ENCODE measurements at places on chromosomes 2 and 18.

DNA sequence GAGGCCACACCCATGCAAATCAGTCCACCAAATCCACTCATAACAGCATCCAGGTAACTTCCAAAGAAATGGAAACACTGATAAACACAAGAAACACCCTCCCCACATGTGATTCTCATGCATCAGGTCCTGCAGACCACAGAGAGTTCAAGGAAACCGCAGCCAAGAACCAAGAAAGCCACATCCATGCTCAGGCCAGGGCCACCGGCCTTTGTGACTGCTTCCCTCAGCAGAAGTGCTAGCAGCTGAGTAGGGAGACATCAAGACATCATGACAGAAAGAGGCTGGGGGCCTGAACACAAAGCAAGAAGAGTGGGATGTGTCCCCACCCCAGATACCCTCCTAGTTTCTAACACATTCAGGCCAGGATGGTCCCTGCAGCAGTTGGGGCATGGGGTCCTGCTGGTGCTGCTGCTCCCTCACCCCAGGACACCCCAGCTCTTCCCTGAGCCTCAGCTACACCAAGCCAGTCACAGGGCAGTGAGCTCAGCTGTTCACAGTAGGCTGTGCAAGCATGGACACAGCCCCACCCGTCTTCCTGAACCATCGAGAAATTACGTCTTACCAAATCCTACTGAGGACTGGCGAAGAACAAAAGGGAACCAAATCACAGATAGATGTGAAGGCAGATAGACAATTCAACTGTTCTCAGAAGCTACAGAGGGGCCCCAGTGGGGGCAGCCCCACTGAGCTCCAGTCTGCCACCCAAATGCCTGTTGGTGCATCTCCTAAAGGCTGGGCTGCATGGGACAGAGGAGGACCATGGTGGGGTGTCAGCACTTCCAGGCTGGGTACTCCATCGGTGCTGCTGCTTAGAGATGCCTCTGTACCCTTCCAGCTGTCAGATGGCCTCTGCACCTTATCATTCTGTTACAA lies 60.9 kb downstream of the HDAC4 start:
- DNase-seq = no peak

GRCh38 chr2:66082581-66082980 lies 352.3 kb upstream of the MEIS1 start:
- no peak for DNase-seq

DNA sequence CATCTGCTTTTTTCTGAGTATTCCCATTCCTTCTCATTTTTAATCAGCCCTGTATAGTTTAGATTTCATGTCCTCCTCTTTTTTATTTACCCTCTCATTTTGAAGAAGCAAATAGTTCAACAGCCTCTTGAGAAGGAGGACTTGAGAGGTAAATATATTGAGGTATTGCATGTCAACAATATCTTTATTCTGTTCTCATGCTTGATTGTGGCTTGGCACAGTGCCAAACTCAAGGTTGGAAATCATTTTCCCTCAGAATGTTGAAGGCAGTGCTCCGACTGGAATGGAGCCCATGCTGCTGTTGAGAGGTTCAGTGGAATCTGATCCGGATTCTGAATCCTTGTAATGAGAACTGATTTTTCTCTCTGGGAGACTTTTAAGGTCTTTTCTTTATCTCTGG lies 31.0 kb upstream of the GALNT3 start:
- no peak for DNase-seq

GRCh38 chr2:10535703-10536102 lies 87.6 kb upstream of the ODC1 start:
- no peak for DNase-seq

GRCh38 chr2:177496921-177497320 lies 104.3 kb downstream of the AGPS start:
- DNase-seq = no peak

DNA sequence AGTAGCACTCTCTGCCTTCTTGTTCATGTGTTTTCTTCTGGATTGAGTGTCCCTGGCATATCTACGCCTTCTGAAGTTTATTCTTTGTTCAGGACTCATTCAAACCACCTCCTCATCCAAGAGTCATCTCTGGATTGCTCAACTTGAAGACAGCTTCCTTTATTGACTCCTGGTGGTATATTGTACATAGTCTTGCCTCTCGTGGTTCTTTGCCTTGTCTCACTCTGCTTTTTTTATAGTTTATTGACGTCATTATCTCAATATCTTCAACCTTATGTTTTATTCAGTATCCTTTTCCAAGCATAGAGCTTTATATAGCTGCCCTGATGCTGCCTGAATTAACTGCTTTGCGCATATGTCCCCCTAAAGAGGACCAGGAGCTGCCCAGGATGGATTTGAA lies 161.7 kb downstream of the INSIG2 start:
- DNase-seq = no peak

DNA sequence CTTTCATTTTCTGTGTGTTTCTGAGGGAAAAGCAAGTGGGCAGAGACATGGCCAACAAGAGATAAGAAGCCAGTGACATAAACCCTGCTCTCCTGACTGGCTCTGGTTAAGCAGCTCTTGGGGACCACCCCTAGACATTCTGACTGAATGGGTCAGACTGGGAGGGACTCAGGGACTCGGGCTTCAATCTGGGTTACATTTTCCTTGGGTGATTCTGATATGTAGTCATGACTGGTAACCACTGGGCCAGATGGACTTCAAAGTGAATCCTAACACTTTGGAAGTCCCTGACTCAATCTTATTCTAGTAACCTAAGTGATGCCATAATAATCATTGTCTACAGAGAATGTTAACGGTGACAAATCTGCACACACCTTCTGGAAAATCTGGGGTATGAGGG lies 397.8 kb downstream of the NBAS start:
- DNase-seq = no peak

GRCh38 chr2:84532291-84532690 lies 16.0 kb downstream of the DNAH6 start:
- no peak for DNase-seq

DNA sequence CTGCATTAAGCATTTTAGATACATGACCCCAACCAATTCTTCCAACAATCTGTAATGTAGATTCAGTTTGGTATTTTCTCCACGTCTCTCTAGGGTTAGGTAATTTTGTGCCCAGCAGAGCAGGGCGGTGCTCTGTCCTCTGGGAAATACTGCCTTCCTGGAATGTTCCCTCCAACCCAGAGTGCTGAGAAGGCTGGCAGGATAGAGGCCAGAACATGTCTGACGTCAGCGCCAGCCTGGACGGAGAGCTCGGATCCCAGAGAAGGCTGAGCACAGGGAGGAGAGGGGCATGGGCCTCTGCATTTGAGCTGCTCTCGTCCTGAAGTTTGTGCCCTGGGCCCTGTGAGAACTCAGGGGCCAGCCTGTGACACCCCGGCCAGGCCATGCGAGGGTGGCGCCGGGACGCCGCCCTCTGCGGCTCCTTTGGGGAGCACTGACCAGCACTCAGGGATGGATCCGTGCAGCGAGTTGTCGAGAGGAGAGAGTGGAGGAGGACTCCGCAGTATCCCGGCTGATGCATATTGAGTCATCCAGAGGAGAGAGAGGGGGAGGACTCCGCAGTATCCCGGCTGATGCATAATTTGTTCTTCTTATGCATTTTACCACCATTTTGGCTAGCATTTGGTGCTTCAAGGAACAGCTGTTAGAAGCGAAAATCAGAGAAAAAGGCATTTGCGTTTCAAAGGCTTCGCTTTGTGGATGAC lies 80.0 kb upstream of the PXDN start:
- DNase-seq = no peak

- DNase-seq = no peak
Measured at GRCh38 chr2:219266886-219267285, 12.3 kb upstream of the DNAJB2 start.

DNA sequence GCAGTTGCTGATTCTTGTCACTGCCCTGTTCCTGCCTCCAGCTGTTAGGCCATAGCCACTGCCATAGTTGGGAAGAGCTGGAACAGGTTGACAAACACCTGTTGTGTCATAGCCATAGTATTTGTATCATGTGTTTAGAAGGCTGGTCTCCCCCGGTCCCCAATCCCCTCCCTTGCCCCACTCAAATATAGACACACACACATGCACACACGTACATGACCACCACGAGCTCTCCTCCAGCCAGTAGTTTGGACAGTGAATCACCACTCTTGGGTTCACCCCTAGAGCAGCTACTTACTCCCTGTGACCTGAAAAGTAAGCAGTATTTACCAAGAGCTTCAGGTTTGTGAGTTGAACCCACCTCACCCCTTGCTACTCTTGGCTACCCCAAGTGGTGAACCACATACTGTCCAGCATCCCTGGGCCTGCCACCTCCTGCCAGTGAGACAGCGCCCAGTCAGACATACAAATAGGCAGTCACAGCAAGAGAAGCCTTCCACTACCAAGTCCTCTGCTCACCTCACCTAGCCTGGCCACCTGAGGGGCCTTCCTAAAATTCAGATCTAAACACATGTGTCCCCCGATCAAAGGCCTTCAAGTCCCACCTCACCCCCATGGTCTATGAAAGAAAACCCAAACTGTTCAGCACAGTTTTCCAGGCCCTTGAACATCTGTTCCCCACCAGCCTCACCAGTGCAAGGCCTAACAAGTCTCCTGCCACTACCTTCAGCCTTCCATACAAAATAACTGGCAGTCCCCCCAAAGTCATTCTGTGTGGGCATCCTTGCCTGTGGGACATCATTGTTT lies 7.1 kb downstream of the PCBP1 start:
- DNase-seq = no peak

DNA sequence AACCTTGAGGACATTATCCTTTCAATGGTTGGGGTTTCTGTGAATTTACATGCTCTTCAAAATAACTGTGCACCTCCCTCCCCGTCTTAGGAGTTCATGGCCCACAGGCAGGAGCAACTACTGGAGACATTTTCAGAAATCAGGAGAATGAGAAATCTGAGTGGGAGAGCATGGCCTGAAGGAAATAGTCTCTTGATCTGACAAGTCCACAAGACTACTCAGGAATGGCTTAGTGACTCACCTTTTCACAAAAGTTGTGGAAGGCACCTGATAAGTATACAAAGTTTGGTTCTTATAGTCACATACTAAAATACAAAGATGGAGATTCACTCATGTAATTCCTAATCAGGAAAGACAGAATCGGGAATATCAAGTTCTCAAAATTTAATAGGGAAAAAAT lies 83.6 kb upstream of the NCKAP5 start:
- DNase-seq = no peak

- DNase-seq = no peak
Measured at GRCh38 chr18:275486-275885, 7.6 kb upstream of the THOC1 start.

DNA sequence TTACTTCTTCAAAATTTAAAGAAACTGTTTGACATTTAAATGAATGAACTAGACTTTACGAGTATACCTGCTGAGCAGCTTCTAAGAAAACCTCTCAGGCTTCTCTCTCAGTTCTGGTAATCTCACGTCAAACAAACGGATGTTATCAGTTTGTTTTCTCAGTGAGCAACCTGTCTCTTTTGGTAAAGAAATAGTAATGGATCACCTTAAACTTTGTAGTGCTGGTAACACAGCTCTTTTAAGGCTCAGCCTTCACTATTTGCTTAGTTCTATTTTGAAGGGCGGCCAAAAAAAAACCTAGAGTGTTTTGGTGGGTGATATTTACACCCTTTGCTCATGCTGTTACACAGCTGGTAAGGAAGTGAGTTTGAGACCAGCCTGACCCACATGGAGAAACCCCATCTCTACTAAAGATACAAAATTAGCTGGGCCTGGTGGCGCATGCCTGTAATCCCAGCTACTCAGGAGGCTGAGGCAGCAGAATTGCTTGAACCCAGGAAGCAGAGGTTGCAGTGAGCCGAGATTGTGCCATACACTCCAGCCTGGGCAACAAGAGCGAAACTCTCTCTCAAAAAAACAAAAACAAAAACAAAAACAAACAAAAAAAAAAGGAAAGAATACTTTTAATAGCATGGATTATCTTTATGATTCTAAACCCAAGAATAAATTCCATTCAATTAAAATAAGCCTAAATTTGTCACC lies 15.9 kb downstream of the FN1 start:
- no peak for DNase-seq

DNA sequence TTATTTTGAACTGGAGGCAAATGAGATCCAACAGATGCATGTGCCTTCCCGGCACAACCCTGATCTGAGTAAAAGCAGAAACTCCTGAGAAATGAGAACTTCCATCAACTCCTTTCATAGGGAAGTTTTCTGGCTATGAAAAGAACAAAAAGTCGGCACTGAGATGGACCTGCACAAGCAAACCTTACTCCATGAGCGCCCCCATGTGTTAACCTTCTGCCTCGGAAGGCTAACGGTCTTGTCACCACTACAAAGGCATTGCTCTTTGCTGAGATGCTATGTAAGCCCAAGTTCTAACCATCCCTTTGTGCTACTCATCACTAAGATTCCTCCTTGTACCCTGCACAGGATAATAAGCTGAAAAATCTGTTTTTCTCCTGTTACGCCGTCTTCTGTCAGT lies 57.3 kb upstream of the SULT1C3 start:
- no peak for DNase-seq

- DNase-seq = no peak
Measured at GRCh38 chr2:150627526-150627925, 140.1 kb upstream of the RND3 start.

GRCh38 chr2:232211743-232212686 lies 166.5 kb upstream of the ALPP start:
- DNase-seq = no peak

GRCh38 chr2:17303521-17303920 lies 214.7 kb downstream of the RAD51AP2 start:
- DNase-seq = no peak

GRCh38 chr2:162574615-162575452 lies 230.9 kb downstream of the GCA start:
- no peak for DNase-seq

- no peak for DNase-seq
Measured at GRCh38 chr2:65081232-65081685, 25.0 kb downstream of the CEP68 start.

DNA sequence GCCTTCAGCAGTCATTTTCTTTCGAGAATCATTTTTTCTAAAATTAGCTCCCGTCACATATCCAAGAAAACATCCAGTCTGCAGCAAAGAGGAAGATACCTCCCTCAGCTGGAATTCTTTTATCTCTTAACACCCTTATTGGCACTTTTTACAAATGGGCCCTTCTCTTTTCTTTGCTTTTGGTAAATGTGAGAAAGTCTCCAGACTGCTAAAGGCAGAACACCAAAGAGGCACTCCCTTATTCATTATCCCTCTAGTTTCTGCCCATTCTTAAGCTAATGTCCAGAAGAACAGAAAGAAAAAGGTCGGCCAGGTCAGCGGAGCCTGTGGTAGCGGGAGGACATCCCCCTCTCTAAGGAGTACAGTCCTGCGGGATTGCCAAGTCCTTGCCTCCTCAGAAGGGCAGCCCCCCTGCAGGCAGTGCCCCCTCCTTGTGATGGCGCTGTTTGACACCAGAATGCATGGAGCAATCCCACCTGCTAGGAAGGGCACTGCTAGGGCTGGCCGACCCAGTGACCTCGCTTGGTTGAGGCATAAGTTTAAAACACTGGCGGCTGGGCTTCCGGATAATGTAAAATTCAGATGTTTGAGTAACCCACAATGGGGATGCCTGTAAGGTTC lies 34.0 kb downstream of the ST6GAL2 start:
- no peak for DNase-seq

GRCh38 chr2:46921676-46922448 lies 6.3 kb upstream of the MCFD2 start:
- DNase-seq = no peak
